ENCODE measurements at places on chromosomes 6 and 20. TPM values are rescaled to one million over a fixed set of nuclear protein-coding genes. Genes with fewer than 3 reads are reported as not detected.

ZNF831 gene
- 0.28 TPM for total RNA-seq

SLC22A16 gene
- total RNA-seq = not detected

PRR18 gene
- total RNA-seq = 0.04 TPM

DEF6 gene
- total RNA-seq = 27.3 TPM

PRL gene
- not detected for total RNA-seq

OR2J3 gene
- total RNA-seq = not detected

MYCT1 gene
- total RNA-seq = 1.6 TPM

BLCAP gene
- total RNA-seq = 66.1 TPM

DDAH2 gene
- total RNA-seq = 15.3 TPM

Data from esophagus mucosa (tissue), 1 donor.